T-helper 17 cell (primary cell): ENCODE measurements at places on chromosomes 5 and 9. TPM values are rescaled to one million over a fixed set of nuclear protein-coding genes. Genes with fewer than 3 reads are reported as not detected.

FAM169A gene
- 16.1 TPM for total RNA-seq

FAM163B gene
- not detected for total RNA-seq

SLC6A3 gene
- not detected for total RNA-seq

NFIB gene
- total RNA-seq = 0.76 TPM

GOLPH3 gene
- total RNA-seq = 59.1 TPM

GRIA1 gene
- total RNA-seq = not detected

PHYKPL gene
- 86.9 TPM for total RNA-seq

BARHL1 gene
- total RNA-seq = not detected

SLC46A2 gene
- not detected for total RNA-seq

AFF4 gene
- 74.6 TPM for total RNA-seq

RNF183 gene
- not detected for total RNA-seq

PLPP7 gene
- 0.17 TPM for total RNA-seq

MINAR2 gene
- not detected for total RNA-seq
